ENCODE measurements at places on chromosomes 5 and 9.

- DNase-seq = no peak
These were observed 58.5 kb downstream of the ATP10B start for GRCh38 chr5:160793530-160793899.

DNA sequence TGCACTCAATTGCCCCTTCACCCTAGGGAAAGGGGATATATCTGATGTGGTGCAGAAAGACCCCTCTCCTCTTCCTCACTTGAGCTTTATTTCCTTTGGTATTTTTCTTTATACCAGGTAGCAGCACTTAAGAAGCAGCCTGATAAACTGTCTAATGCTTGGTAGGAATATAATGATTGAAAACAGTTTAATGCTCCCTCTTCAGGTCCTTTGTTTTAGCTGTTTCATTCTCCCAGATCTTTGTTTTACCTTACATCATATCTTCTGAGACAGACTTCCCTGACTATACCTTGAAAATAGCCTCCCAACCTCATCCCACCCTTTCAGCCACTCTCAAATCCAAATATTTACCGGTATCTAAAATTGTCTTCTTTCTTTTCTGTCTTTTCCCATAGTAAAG lies 87.9 kb downstream of the NUDT12 start:
- DNase-seq = no peak

DNA sequence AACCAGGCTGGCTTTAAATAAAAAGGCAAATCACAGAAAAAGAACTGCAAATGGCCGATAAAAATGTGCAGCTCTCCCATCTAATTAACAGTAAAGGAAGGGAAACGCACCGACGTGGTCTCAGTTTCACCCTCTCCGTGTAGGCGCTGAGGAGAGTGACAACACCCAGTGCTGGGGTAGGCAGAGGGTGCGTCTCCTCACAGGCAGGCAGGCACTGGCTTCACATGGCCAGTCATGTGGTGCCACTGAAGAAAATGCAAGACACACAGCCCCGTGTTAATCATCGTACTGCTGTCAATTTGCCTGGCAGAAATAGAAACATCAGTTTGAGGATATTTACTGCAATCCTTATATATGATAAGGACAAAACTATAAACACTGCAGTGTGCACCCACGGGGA lies 178.4 kb downstream of the FANCC start:
- DNase-seq = no peak

DNA sequence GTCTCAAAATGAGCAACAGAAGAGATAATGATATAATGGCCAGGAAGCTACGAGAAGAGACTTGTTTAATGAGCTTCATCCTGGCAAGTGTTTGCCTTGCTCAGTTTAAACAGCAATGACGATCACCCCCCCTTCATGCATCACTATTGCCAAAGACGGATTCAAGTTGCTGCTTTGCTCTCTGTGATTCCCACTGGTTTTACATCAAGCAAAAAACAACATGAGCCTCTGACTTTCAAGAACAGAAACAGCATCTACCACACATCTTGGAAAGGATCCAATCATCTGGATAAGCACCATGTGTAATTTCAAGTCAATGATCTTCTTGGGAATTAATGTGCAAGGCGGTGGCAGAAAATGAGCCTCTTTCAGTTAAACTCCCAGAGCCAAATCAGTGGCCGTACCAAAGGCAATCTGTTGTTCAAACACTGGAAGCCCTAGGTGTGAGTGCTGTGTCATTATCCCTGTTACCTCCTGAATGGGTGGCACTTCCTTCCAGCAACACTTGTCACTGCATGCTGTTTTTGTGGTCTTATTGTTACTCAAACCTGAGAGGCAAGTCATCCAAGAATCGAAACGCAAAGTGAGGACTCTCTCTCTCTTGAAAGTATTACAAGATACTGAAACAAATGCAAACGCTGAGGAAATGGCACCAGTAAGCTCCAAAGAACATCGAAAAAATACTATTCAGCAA lies 72.8 kb downstream of the MED27 start:
- DNase-seq = no peak

DNA sequence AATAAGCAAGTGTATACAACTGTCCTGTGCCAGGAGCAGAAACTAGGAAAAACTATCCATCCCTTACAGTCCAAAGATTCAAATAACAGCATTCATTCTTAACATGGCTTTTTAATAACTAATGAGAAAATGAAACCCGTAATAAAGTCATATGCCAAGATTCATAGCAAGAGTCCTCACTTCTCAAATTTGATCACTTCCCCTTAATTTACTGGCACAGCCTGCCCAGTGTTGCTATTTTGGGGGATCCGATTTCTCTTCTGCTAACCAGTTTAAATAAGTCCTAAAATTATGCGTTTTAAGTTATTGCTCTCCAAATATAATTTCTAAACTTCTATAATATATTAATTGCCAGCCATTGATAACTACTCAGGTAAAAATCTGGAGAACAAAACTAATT lies 177.0 kb upstream of the PTGER4 start:
- DNase-seq = no peak

All from Calu3 (cell line).